Pons (tissue), 1 donor: ENCODE measurements at places on chromosomes 6 and 20.

DNA sequence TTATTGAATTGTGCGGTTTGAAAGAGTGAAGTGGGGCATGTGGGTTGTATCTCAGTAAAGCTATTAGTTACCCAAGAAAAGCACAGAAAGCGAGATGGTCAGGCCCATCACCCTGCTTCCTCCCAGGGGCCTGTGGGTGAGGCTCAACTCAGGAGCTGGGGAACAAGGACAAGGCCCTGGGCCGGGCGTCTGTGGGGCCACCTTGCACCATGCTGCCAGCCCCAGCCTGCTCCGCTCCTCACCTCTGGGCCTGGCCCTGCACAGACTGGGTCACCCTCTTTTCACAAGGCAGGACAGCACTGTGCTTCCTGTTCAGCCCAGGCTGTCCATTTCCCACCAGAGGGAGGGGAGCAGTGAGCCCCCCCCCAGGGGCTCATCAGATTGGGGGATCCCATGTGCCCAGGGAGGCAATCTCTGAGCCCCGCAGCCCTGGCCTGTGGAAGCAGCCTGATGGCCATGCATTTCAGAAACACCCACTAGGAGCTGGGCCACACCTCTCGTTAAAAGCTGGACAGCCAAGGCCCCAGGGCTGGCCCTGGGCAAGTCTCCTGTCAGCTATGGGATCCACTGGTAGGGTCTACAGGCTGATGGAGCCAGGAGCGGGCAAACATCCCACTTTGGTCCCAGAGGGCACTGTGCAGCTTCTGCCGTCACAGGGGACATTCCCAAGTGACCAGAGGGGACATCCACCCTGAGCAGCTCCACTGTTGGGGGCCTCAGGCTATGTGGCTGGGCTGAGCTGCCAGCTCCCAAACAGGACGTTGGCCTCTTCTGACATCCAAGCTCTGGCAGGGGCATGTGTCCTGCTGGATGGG, 55.9 kb downstream of the YTHDF1 start:
- DNase-seq = no peak

DNA sequence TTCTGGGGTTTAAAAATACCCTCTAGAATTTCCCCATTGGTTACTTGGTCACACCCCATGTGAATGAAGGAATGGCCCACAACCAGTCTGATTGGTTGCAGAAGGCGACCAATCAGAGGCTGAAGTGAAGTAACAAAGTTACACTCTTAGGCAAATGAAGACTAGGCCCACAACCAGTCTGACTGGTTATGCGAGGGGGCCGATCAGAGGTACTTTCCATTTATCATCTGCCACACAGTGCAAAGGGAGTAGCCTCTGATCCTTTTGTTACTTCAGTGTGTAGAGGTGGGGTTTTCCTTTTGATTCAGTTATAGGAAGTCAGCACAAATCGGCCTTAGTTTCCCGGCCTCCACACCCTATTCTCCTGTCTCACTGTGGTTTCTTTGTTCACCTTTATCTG, 61.2 kb upstream of the SGK1 start:
- no peak for DNase-seq

DNA sequence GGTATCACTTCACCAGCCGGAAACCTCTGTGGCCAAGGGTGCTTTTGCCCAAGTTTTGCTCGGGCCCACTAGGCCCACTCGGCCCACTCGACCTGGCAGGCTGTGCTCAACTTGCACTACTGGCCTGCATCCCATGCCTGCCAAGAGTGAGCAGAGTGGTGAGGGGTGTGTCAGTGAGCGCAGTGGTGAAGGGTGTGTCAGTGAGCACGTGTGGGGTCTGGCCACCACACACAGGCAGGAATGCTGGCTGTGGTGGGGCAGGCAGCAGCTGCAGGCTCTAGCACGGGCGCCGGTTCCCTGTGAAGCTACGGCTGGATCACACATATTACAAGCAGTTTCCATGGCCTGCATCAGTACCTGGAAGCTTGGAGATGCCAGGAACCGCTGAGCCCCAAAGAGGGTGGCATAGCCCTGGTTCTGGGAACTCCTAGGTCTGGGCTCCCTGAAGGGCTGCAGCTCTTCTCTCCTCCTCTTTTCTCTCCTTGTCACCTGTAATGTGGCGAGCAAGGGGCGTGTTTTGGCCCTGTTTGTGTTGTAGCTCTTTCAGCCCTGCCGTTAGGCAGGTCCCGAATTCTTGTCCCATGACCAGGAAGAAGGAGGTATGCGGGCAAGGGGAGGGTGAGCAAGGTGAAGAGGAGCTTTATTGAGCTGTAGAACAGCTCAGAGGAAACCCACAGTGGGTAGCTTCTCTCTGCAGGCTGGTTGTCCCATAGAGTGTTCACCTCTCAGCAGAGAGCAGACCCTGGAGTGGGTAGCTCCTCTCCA, 51.0 kb upstream of the CLDN20 start:
- no peak for DNase-seq

DNA sequence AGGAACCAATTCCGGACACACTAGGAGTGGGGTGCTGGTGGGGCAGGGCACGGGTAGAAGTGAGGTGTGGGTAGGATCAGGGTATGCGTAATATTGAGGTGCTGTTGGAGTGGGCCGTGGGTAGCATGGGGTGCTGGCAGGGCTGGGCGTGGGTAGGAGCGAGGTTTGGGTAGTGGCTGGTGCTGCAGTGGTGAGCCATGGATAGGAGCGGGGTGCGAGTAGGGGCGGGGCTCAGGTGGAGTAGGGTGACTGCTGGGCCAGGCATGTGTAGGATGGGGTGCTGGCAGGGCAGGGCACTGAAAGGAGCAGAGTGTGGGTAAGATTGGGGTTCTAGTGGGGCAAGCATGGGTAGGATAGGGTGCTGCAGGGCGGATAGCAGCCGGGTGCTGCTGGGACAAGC, 114.2 kb upstream of the DUSP22 start:
- DNase-seq = no peak

GRCh38 chr6:167995302-167995701, 2.2 kb upstream of the KIF25 start:
- no peak for DNase-seq

- no peak for DNase-seq
Observed at GRCh38 chr20:44965651-44966029, 672 bp upstream of the STK4 start.
